A549 treated with RU486 at 1 μM for 4 hours (cell line): ENCODE measurements at places on chromosomes 2 and 18. TPM values are rescaled to one million over a fixed set of nuclear protein-coding genes. Genes with fewer than 3 reads are reported as not detected.

VWC2L gene
- not detected in 5 replicates for total RNA-seq

RTP5 gene
- total RNA-seq, result not detected in 5 replicates

PMAIP1 gene
- total RNA-seq, result 9.8 to 16.3 TPM (median 13.2 TPM) in 5 replicates

UGT1A5 gene
- not detected in 5 replicates for total RNA-seq

CXCR1 gene
- not detected in 5 replicates for total RNA-seq

GALNT5 gene
- 2.1 to 2.8 TPM (median 2.5 TPM) in 5 replicates for total RNA-seq

SCN3A gene
- total RNA-seq, result 0.02 TPM in 2 of 5 replicates, not detected in the others
